ENCODE measurements at places on chromosomes 2 and 18.
A peak's percentile ranks its signal among the peaks of the same experiment; 100 is the strongest.

- no peak for DNase-seq
These were observed 34.6 kb downstream of the ZBTB7C start for GRCh38 chr18:48374423-48375149.

GRCh38 chr2:102044235-102044896 is 52.6 kb downstream of the IL1R2 start:
- no peak for DNase-seq

- DNase-seq, result no peak
These were observed 236.9 kb upstream of the REV1 start for GRCh38 chr2:99726691-99727090.

DNA sequence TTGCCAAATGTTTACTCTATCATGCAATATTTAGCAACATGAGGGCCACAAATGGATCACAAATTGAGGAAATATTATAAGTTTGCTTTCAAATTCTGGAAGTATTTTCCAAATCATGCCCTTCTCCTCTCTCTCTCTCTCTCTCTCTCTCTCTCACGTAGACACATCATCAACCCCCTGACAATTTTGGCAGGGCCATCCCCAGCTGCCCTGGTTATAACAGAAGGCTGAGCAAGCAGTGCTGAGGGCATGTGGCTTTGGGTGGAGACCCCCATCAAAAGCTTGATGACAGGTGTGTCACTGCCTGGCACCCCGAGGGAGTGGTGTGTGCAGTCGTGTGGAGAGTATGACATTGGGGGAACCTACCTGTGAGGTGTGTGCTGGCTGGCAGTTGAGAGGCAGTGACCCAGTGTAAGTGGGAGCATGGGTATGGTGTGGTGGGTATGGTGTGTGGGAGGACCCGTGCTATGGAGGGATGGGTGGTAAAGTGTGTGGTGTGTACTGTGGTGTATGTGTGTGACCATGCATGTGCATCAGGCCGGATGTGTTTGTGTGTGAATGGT is 224.5 kb downstream of the TTC32 start:
- no peak for DNase-seq

DNA sequence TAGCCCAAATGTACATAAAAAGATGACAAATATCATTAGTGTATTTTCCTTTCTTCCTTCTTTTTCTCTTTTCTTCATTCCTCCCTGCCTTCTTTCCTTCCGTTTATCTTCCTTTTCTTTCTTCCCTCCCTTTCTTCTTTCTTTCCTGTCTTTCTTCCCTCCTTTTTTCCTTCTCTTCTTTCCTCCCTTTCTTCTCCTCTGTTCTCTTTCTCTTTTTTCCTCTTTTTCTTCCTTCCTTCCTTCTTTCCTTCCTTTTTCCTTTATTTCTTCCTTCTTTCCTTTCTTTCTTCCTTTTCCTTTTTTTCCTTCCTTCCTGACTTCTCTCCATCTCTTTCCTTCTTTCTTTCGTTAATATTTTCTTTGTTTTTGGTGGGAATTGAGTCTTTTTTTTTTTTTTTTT is 256.9 kb upstream of the CNTNAP5 start:
- DNase-seq, result no peak

GRCh38 chr2:159456500-159457426 is 159.6 kb downstream of the BAZ2B start:
- DNase-seq, result no peak

- DNase-seq, result no peak
These were observed 21.6 kb downstream of the EFEMP1 start for GRCh38 chr2:55901941-55902340.

DNA sequence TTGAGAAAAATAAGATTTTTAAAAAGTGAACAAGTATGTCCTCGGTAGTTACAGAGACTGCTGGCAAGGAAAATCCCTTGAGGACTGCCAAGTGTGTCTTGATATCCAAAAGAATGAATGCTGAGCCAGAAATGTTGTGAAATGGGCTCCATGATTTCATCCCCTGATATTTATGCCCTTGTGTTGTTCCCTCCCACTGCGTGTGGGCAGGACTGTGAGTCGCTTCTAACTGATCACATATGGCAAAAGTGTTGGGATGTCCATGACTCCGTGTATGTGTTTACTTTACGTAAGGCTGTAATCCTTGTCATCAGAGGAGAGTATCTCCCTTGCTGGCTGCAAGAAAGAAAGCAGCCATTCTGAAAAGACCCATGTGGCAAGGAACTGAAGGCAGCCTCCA is 285.1 kb downstream of the SS18 start:
- no peak for DNase-seq

DNA sequence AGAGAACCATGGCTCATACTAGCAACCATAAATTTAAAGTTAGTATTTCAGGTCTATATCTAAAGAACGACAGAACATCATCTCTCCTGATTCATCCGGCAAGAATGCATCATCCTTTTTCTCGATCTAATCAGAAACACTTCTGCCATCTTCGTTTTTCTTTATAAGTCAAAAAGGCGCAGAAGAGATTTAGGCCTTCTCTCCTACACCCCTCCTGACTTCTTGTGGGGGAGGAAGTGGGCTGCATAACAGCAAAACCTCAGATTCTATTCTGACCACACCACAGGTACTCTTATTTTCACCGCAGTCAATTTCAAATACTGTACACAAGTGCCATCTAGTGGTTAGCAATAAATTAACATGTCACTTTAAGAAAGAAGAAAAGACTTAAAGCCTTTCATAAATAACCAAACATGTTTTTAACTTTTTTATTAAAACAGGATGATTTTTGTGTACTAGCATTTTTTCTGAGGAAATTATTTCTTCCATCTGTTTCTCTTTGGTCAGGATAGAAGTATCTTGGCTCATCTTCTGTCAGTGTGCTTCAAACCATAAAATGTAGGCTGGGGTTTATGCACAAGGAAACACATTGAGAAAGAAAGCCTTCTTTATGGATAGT is 48.4 kb upstream of the PIK3C3 start:
- peak; percentile 59 for DNase-seq

- DNase-seq, result no peak
These were observed 34.9 kb downstream of the PTCD3 start for GRCh38 chr2:86140969-86141392.

GRCh38 chr2:238973038-238973739 is 125.3 kb downstream of the TWIST2 start:
- no peak for DNase-seq

GRCh38 chr2:212923393-212923792 is 228.0 kb downstream of the IKZF2 start:
- DNase-seq, result no peak

- DNase-seq, result no peak
These were observed 33.7 kb downstream of the BOK start for GRCh38 chr2:241592126-241592845.

DNA sequence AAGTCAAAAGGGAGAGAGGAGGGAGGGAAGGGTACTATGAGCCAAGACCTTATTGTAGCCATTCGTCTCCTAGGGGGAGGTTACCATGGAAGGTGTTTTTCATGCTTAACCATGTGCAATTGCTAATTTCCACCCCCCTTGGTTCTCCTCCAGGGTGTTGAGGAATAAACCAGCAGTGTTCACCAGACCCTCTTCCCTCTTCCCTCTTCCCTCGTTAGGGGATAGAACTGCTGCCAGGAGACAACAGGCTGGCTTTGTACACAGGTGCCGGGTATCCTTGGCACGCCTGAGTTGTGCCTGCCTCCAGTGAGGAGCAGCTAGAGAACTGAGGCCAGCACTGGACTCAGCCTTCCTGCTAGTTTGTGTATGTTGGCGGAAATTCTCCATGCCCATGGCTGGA is 41.1 kb upstream of the ARL5A start:
- DNase-seq, result no peak

DNA sequence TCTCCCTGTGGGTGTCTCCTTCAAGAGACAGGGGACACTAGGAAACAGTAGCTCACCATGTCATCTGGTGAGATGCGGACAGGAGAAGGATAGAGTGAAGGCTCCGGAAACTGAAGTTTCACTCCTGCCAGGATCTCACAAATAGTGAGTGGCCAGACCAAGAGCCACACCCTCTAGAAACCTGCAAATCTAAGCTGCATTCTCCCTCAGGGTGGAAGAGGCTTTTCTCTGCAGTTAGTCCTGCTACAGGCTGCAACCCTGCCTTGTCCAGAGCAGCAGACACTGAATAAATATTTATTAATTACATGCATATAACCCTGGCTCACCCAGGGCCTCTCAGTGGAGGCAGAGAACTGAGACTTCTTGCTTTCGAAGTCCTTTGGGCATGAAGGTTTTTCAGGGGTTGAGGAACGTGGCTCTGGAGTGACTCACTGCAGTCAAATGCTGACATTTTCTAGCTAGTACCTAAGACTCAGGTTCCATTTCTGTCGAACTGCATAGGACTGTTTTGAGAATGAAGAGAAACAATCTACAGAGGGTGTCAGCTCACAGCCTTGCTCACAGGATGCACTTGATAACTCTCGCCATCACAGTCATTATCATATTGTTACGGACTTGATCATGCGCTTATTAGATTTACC is 87.3 kb downstream of the ACTR2 start:
- no peak for DNase-seq
